ENCODE measurements at places on chromosomes 1 and 21. TPM values are rescaled to one million over a fixed set of nuclear protein-coding genes. Genes with fewer than 3 reads are reported as not detected.

The SGIP1 gene
- not detected for total RNA-seq

The SLAMF6 gene
- total RNA-seq = 46.8 TPM

The SH2D2A gene
- 186 TPM for total RNA-seq

The LCE2C gene
- total RNA-seq = not detected

The CELA3A gene
- not detected for total RNA-seq

The CELA2B gene
- not detected for total RNA-seq

The HORMAD1 gene
- not detected for total RNA-seq

All from activated naive CD8-positive, alpha-beta T cell treated with anti-CD3 and anti-CD28 coated beads for 36 hours (primary cell).